ENCODE measurements at places on chromosomes 16 and 17.
A peak's percentile ranks its signal among the peaks of the same experiment; 100 is the strongest.

- DNase-seq: no peak
These were observed 129.3 kb upstream of the MED13 start for GRCh38 chr17:62194401-62194800.

DNA sequence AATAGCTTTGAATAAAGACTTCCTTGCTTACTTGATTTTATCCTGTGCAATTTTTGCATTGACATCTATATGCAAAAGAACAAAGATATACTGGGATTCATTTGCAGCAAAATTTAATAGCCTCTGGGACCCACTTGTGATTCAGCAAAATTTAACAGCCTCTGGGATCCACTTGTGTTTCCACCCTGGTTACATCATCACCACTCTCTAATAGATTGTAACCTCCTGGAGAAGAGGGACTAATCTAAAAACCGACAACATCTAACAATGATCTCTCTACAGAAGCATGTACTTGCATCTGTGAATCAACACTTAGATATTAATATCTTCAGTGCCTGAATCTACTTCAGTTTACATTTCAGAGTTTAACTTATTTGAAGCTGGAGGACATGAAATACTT lies 202.0 kb upstream of the CPHXL start:
- no peak for DNase-seq

- DNase-seq: no peak
These were observed 123.0 kb upstream of the RBFOX1 start for GRCh38 chr16:7209598-7209997.

- no peak for DNase-seq
These were observed 3.9 kb upstream of the FSCN2 start for GRCh38 chr17:81524039-81524864.

GRCh38 chr16:30096105-30096861 lies at the start of gene YPEL3:
Gene YPEL3 (minus strand): TSS chr16:30096213. CDS start chr16:30095482, 731 bp downstream.
- peak; percentile 89 for DNase-seq

DNA sequence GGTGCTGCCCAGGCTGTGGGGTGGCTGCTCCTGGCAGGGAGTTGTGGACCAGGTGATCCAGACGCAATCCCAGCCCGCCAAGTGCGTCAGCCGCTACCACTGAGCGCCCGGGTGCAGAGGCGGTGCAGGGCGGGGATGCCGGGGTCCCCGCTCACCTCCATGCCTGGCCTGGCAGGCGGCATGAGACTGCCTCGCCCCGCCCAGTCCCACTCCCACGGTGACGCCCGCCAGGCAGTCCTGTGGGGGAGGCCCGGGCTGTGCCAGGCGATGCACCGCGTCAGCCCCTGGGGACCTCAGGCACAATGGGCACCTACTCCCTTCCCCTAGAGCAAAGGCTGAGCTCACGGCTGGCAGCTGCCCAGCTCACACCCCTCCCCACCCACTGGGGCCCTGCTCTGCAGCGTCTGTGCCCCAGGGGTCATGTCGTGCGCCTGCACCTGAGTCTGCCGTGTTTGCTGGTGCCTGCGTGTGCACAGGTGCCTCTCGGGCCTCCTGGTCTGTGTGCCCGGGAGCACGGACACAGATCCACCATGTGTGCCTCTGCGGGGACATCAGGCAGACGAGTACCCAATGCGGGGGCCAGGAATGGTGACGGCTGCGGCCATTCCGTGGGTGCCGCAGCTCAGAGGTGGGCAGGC lies 5.3 kb downstream of the RPUSD1 start:
- DNase-seq: peak; percentile 90

DNA sequence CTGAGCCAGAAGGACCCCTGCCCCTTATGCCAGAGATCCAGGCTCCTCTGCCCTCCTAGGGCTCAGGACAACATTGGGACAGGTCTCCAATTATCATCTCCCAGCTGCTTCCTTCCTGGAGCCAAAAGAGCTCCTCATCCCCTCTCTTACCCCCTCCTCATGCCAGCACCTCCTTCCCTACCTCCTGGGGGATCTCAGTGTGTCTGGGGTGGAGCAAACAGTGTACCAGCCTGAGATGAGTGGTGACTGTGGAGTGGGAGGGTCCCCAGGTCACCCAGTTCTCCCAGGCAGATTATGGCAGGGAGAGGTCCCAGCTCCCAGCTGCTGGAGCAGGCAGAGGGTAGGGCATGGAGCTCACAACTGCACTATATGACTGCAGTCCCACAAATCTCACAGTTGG lies 23.7 kb downstream of the SRCIN1 start:
- DNase-seq: no peak

GRCh38 chr17:58403311-58403710 lies 14.0 kb downstream of the RNF43 start:
- no peak for DNase-seq

GRCh38 chr17:7831233-7831632 lies 2.8 kb upstream of the KDM6B start:
- DNase-seq: no peak

GRCh38 chr17:65523411-65523810 lies 38.0 kb downstream of the AXIN2 start:
- DNase-seq: no peak

DNA sequence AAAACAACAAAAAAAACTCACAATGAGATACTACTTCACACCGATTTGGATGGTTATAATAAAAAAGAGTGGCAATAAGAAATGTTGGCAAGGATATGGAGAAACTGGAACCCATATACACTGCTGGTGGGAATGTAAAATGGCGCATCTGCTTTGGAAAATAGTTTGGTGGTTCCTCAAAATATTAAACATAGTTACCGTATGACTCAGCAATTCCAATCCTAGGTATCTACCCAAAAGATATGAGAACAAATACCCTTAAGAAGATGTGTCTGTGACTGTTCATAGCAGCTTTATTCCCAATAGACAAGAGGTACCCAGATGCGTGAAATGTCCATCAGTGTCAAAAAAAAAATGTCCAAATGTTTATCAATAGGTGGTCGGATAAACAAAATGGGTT lies 7.2 kb downstream of the CPPED1 start:
- no peak for DNase-seq

- DNase-seq: no peak
These were observed 65.1 kb upstream of the METRNL start for GRCh38 chr17:83014297-83014696.

DNA sequence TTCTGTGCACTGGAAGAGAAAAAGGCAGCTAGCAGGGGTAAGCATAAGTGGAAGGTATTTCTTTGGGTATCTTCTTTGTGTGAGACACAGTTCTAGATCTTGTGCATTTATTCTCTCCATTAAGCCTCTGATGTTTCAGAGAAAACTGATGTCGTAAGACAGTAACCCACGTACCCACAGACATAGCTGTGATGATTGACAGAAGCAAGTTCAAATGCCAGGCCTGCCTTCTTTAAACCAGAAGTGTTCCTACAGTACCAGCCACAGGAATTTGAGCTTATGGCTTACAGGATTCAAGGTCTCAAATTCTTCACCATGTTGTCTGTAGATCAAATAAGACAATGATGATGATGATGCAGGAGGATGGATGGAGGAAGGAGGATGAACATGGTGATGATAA lies 161.4 kb upstream of the KCNJ16 start:
- no peak for DNase-seq

DNA sequence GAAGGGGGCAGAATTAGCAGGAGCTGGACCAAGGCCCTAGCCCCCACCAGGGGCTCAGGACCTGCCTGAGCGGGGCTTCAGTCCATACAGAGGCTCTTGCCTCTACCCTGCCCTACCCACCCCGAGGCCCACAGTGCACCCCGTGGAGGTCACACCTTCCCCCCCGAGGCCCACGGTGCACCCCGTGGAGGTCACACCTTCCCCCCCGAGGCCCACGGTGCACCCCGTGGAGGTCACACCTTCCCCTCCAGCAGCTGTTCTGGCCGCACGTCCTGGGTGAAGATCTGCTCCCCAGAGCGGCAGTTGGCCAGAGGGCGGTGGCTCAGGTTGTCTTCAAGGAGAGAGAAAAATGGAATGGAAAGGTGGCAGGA lies 11.4 kb downstream of the CASKIN2 start:
- no peak for DNase-seq

DNA sequence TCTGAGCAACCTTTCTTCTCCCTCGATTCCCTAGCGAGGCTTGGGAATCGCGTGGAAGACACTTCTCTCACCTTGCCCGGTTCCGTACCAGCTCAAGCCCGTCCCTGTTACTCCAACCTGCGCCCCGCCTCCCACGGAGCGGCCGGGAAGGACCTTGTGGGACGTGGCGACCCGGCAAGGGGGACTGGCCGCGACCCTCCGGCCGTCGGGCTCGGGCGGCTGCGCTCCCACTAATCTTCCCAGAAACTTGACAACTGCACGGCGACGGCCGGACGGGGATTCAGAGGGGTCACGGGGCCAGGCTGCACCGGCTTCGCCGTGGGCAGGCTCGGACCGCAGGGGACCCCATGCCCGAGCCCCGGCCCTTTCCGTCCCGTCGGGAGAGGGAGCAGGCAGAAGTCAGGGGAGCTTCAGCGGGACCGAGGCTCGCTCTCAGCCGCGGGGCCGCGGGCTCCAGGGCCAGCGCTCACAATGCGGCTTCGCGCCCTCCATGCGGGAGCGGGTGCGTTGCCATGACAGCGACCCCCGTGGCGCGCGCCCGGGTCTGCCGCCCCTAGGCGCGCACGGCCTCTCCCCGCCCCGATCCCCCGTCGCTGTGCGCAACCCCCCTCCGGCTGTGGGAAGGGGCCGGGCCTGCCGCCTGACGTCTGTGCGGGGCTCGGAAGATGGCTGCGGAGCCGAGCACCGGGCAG lies at the start of gene SGSM2:
Gene SGSM2, plus strand, starts transcription at position 650 of the 692 bp plus-strand sequence. CDS start 188 bp downstream, outside the sequence.
- peak; percentile 72 for DNase-seq

DNA sequence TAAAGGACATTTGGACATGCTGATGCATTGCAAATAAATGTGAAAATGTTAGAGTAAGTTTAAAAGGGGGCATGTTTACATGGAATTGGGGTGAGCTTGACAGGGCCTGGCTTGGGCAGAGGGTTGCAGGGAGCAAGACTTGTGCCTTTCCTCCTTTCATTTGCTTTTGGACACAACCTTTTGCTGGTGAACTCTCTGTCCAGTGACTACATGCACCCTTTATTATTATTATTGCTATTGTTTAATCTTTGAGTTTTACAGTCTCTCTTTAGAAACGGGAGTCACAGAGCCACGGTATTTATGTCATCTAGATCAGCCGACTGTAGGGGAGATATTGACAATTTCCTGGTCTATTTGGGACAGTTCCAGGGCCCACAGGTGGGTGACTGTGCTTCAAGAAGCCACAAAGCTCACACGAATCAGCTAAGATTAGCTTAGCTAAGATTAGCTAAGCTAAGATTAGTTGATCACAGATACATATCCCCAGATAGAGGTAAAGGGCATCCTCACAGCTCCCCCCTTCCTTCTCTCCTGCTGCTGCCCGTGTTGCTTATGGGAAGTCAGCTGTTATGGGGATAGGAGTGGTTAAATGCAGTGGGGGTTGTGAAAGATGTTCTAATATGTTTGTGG lies 28.9 kb upstream of the ETV4 start:
- DNase-seq: no peak

DNA sequence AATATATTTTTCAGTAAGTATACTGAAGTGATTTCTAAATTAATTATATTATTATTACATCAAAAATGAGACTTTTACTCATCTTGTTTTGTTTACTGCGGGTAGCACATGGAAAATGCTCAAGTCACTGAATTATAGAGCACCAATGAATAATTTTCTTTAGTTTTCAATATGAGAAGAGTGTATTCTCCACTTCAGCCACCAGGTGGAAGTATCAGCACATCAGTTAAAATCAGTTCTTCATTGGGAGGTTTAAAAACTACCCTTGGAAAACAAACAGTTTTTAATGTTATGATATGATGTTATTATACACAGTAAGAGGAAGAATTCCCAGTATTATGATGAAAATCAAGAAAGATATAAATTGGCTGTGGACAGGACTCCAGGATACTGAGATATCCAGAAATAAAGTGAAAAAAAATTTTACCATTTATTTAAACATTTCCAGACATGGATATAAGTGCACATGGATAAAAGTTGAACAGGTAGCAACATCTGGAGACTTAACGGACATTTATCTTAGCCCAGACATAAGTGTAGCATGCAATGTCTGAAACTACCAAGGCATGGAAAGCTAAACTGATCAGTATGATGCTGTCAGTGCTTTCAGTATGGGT lies 467.3 kb downstream of the KCNJ2 start:
- DNase-seq: peak; percentile 74

DNA sequence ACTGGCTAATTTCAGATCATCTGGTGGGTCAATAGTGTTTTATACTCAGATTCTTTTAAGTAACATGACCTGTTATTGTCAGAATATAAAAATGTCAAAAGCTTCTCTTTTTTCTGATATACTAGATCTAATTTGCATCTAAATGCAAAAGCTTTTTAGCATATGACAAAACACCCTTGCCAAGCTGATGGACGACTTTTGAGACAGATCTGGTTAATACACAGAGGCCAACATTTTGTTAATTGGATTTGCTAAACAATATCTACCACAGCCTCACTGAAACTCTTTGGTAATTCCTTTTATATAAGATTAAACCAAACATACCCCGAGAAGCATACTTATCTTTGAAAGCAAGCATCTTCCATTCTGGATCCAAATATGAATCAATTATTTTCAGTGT lies 10.3 kb upstream of the NOL11 start:
- peak; percentile 5 for DNase-seq

- no peak for DNase-seq
These were observed 123.2 kb upstream of the LHX1 start for GRCh38 chr17:36813957-36814563.

- DNase-seq: no peak
These were observed 318.7 kb upstream of the RBFOX1 start for GRCh38 chr16:7013990-7014389.

- no peak for DNase-seq
These were observed 606.2 kb downstream of the WWOX start for GRCh38 chr16:78705694-78706093.

GRCh38 chr16:75389096-75389690 lies 44.1 kb downstream of the CFDP1 start:
- no peak for DNase-seq

GRCh38 chr16:6714510-6714909 lies 618.1 kb upstream of the RBFOX1 start:
- no peak for DNase-seq

DNA sequence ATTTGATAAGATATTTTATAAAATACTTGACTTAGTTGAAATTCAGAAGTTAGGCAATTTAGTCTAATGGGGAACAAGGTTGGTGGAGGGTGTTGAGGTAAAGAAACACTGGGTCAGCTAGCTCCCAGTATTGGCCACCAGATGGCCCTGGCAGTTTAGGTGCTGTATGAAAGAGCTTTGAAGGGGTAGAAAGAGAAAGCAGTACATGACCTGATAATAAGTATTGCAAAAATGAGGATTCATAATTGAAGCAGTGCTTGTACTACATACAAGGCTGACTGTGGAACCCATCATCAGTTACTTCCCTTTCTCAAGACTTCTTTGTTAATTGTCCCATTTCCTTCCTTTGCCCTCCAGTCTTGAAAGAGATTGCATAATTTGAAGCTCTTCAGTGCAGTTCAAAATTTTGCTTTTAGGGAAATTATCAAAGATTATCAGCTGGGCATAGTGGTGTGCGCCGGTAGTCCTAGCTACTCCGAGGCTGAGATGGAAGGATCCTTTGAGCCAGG lies 29.4 kb downstream of the TANC2 start:
- DNase-seq: no peak

DNA sequence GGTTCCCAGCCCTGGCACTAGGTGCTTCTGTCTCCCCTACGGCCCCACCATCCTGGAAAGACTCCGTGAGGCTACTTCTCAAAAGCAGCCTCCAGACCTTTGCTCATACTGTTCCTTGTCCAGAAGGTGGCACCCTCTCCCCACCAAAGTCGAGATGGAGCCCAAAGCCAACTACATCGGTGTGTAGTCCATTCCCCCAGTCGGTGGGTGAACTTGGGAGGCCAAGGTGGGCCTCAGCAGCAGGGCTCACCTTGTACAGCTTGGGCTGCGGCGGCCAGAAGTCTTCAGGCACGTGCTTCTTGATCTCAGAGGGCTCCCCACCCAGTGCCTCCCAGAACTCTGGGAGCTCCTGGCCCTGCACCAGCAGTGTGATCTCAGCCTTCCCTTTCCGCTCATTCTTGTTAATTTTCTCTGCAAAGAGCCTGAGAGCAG lies 10.2 kb downstream of the FLII start:
- DNase-seq: peak; percentile 42
